ENCODE measurements at places on chromosomes 2 and 18. TPM values are rescaled to one million over a fixed set of nuclear protein-coding genes. Genes with fewer than 3 reads are reported as not detected.

The ATP6V1C2 gene
- total RNA-seq = not detected

The ABCG5 gene
- total RNA-seq = not detected

The ACTG2 gene
- 3.5 TPM for total RNA-seq

The VWC2L gene
- total RNA-seq = not detected

The ZNF514 gene
- 9.4 TPM for total RNA-seq

The TEX44 gene
- not detected for total RNA-seq

The MSGN1 gene
- not detected for total RNA-seq

The PPM1B gene
- 20.0 TPM for total RNA-seq

The FABP1 gene
- not detected for total RNA-seq

The FOXI3 gene
- not detected for total RNA-seq

The IL36RN gene
- not detected for total RNA-seq

The CHRND gene
- not detected for total RNA-seq

The RTP5 gene
- total RNA-seq = not detected

The GAREM2 gene
- 1.9 TPM for total RNA-seq

The ALPP gene
- not detected for total RNA-seq

The REG3A gene
- total RNA-seq = not detected

The CFAP53 gene
- total RNA-seq = 0.39 TPM

The MEP1B gene
- not detected for total RNA-seq

The CTLA4 gene
- not detected for total RNA-seq

The CCDC68 gene
- total RNA-seq = 20.2 TPM

The CAPN13 gene
- not detected for total RNA-seq

The MARCHF7 gene
- 72.1 TPM for total RNA-seq

All from epithelial cell of alveolus of lung (primary cell).